ENCODE measurements at places on chromosomes 7 and 10.

GRCh38 chr7:28858206-28858605 is 99.9 kb downstream of the TRIL start:
- no peak for DNase-seq

- DNase-seq = no peak
Measured at GRCh38 chr10:131653554-131654470, 247.0 kb upstream of the PPP2R2D start.

DNA sequence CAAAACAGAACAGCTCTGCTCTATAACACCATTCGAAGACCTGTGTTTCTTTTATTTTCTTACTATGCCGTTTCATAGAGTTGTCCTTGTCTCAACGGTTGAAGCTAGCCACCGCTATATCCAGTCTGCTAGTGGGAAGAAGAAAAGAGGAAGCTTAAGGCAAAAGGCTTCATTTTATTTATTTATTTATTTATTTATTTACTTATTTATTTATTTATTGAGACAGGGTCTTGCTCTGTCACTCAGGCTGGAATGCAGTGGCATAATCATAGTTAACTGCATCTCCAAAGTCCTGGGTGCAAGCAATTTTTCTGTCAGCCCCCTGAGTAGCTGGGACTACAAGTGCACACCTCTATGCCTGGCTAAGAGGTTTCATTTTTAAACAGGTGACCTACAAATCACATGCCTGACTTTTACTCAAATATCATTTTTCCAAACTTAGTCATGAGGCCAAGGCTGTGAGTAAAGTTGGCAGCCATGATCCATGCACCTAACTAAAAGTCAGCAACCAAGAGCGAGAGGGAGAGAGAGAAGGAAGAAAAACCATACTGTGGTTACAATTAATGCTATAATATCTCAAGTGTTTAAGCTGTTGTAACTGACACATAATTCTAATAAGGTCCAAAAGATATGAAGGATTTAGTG is 1305.3 kb upstream of the LRRTM3 start:
- DNase-seq = no peak

DNA sequence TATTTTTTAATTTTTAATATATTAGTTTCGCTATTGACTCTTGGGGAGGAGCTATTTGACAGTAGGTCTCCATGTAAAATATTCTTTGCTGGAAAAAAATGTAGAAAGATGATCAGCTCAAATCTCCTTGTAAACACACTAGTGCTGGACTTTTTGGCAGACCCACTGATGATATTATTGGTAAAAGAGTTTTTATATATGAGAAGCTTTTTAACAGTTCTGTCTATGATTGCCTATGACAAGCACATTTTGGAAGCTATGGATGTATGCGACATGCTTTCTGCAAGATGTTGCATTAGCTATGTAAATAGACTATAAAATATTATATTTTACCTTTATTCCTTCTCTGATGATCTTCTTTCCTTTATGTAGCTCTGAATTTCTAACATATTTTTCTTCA is 928.5 kb downstream of the DNAJB9 start:
- no peak for DNase-seq

- no peak for DNase-seq
Measured at GRCh38 chr7:30596014-30596641, 1.4 kb downstream of the GARS1 start.

DNA sequence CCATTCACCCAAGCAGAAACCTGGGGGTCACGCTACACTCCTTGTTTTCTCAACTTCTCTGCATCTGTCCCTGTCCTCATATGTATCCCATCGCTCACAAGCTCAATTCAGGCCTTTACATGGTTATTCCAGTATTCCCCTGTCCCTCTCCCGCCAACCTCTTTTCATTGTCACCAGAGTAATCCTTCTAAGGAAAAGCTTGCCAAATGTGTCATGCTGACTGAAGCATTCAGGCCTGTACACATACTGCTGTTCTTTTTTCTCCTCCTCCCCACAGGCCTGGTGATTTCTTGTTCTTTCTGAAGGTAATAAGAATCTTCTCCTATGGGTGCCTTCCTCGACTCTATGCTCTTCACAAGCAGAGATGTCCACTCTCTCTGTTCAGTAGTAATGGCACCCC is 282.2 kb downstream of the PHTF2 start:
- DNase-seq = no peak

GRCh38 chr7:85041605-85042216 is 145.1 kb downstream of the SEMA3D start:
- DNase-seq = peak; percentile 17

GRCh38 chr7:97005183-97006054 is at the start of gene DLX6:
Gene DLX6 (plus strand): TSS chr7:97005553. CDS start chr7:97005978, 425 bp downstream.
- no peak for DNase-seq

GRCh38 chr10:84342584-84342983 is 14.2 kb downstream of the CCSER2 start:
- no peak for DNase-seq

DNA sequence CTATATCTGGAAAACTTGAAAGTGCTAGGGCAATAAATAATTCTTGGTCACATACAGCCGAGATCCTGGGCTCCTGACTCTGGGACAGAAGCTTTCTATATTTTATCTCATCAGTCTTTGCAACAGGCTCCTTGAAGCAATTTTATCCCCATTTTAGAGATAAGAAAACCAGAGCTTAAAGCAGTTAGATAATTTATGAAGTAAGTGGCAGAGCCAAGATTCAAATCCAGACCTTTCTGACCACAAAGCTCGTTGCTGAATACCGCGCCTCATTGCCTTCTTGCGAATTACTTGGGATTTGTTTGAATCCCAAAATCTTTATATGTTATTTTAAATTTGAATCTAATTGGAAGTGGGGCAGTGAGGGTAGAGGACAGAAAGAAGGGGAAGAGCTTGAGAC is 106.0 kb downstream of the TCF7L2 start:
- no peak for DNase-seq

DNA sequence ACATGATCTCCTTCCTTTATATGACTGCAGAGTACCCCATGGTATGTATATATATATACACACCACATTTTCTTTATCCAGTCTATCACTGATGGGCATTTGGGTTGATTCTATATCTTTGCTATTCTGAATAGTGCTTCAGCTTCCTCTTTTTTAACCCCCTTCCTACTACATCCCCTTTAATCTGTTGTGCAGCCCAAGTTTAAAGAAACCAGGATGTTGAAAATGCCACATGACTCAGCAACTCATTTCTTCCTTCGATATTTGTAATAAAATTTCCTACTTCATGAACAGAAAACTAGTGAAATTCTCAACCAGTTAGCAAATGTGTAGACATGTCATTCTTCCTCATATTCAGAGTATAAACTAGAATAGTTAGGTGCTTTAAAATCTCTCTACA is 1245.7 kb upstream of the SORCS1 start:
- no peak for DNase-seq

DNA sequence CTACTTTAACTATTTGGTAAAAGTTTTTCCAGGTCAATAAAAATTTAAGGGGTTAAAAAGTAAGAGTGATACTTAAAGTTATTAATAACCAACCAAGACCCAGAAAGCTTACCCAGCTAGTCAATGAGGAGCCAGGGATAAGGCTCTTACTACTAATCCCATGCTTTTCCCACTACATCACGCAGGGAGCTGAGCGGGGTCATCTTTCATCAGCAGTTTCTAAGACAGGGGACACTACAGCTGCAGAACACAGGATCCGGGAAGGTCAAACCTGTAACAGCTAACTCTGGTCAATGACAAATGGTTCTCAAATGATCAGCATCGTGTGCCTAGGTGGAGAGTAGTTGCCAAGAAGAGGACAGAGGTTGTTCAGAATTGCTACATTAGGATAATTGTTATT is 65.1 kb downstream of the RSU1 start:
- DNase-seq = no peak

- no peak for DNase-seq
Measured at GRCh38 chr7:22549667-22550513, 49.9 kb upstream of the STEAP1B start.

DNA sequence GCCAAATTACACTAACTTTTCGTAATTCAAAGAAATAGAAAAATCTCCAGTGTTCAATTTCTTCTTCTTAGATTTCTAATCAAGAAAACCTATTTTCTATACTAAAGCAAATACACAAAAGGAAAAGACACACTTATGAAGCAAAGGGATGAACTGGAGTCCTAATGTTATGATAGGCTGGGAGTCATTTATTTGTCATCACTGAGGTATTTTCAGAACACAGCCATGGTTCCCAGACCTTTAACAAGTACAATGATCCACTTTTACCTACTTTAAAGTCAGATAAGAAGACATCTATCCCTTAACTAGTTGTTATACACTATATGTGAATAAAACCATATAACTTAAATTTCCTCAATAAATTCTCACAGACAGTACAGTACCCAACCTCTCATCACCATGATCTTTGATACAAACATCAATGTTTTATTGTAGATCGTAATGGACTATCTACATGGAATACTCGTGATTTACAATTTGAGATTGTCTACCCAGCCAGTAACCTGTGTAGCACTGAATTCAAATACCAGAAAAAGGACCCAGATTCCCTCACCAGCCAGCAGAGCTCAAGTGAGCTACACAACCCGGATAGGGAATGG is 12.5 kb downstream of the ASNS start:
- DNase-seq = no peak

GRCh38 chr10:127920306-127921074 is 13.6 kb downstream of the PTPRE start:
- DNase-seq = no peak

GRCh38 chr7:68748934-68749900 is 849.1 kb upstream of the AUTS2 start:
- DNase-seq = no peak

DNA sequence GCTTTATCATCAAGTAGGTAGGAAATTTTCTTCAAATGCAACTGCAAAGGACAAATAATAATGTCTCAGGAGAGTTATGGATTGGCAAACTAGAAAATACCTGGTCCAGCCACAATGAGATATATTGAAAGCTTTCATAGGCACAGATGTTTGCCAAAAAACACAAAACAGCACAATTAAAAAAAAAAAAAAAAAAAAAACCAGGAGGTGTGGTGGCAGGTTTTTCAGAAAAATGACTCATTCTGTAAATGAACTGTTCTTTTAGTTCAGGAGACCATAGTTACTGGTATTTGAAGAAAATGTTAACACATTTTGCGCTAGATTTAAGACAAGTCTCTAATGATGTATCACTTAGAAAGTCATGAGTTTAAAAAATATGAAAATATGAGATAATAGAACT is 55.0 kb upstream of the JCAD start:
- DNase-seq = no peak

GRCh38 chr10:128059266-128059981 is 66.8 kb downstream of the MKI67 start:
- no peak for DNase-seq

GRCh38 chr7:130850956-130851355 is 116.9 kb upstream of the KLF14 start:
- DNase-seq = no peak

- no peak for DNase-seq
Measured at GRCh38 chr10:79380125-79380945, 33.1 kb downstream of the PPIF start.

- DNase-seq = no peak
Measured at GRCh38 chr10:101216207-101217043, 12.8 kb downstream of the LBX1 start.

DNA sequence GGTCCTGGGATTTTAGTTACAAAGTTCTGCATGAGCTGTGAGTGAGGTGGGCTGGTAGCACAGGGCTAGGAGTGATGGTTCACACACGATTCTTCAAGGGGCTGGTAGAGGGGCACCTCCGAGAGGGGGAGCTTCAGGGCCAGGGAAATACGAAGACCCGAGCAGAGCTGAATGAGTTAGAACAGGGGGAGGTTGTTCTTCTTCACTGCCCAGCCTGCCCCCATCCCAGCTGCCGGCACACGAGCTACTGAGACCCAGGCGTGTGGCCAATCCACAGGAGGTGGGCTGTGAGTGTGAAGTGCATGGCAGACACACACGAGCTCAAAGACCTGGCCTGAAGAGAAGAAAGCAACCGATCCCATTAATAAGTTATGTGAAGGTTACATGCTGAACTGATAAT is 256.2 kb upstream of the ZNF32 start:
- no peak for DNase-seq

DNA sequence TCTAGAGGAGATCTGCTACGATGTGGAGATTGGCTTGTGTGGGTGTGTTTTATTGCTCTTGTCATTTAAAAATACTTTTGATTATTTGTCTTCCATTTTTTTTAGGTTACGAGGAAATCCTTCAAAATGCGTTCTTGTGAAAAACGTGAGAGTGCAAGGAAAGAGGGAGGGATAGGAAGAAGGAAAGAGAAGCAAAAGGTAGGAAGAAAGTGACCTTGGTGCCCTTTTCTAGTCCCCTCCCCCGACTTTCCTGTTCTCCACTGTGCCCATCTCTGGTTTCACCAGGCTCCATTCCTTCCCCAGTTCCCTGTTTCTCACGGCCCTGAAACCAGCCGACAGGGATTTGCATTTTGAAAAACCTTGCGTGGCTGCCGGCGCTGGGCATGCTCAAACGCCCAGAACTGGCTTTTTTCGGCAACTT is 506 bp upstream of the GNAI1 start:
- no peak for DNase-seq

- no peak for DNase-seq
Measured at GRCh38 chr10:4733150-4733842, 92.7 kb upstream of the AKR1E2 start.

GRCh38 chr10:71044720-71045119 is 156.4 kb upstream of the PCBD1 start:
- no peak for DNase-seq

- DNase-seq = no peak
Measured at GRCh38 chr10:113047605-113047962, 97.5 kb downstream of the TCF7L2 start.

- no peak for DNase-seq
Measured at GRCh38 chr10:73248259-73248724, 1.2 kb upstream of the DNAJC9 start.

GRCh38 chr10:24726626-24727025 is 2.9 kb upstream of the ARHGAP21 start:
- no peak for DNase-seq

DNA sequence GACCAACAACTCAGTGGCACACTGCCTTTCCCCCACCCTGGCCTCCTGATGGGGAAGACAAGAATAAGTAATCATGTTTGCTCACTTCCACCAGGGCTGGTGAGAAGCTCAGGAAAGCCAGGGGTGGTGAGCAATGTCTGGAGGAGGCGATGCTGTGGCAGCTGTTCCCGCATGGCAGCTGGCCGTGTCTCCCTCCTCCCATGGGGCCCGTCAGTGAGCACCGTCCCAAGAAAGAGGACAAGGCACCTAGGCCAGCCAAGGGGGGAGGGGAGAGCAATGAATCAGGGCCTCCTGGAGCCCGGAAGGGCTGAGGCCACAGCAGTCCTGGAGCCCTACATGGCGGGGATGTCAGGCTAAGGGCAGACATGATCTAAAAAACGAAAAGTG is 69.2 kb upstream of the INSIG1 start:
- DNase-seq = no peak

- no peak for DNase-seq
Measured at GRCh38 chr7:106871793-106872571, 6.9 kb downstream of the PIK3CG start.

- no peak for DNase-seq
Measured at GRCh38 chr7:94222516-94222915, 172.2 kb upstream of the COL1A2 start.

- no peak for DNase-seq
Measured at GRCh38 chr7:113076703-113077102, 9.9 kb downstream of the GPR85 start.

- DNase-seq = no peak
Measured at GRCh38 chr7:88485821-88486220, 179.1 kb upstream of the STEAP4 start.
